ENCODE measurements at places on chromosomes 7 and 10.
A peak's percentile ranks its signal among the peaks of the same experiment; 100 is the strongest.

DNA sequence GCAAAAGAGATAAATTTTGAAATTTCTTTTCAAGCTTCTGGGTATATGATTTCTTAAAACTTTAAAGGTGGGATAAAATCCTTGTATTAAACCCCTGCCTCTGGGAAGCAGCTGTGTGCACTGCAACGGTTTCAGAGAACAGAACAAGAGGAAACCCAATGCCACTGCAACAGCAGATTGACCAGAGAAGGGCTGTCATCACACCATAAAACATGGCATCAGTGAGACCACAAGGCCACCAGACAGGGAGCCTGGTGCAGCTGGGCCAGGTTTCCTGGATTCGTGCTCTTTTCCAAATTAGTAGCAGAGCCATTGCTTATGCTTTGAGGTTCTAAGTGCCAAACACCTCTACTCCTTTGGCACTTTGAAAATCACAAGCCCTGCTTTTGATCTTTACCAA is 152.4 kb downstream of the PRPF18 start:
- no peaks in the 10 kb centered on the region for H3K4me1 ChIP-seq
- H3K27me3 ChIP-seq: no peaks in the 10 kb centered on the region
- no peak overlapping the region for H3K27ac ChIP-seq
- H3K4me3 ChIP-seq: no peak overlapping the region
- H3K36me3 ChIP-seq: peaks cover 48% of the 10 kb centered on the region

DNA sequence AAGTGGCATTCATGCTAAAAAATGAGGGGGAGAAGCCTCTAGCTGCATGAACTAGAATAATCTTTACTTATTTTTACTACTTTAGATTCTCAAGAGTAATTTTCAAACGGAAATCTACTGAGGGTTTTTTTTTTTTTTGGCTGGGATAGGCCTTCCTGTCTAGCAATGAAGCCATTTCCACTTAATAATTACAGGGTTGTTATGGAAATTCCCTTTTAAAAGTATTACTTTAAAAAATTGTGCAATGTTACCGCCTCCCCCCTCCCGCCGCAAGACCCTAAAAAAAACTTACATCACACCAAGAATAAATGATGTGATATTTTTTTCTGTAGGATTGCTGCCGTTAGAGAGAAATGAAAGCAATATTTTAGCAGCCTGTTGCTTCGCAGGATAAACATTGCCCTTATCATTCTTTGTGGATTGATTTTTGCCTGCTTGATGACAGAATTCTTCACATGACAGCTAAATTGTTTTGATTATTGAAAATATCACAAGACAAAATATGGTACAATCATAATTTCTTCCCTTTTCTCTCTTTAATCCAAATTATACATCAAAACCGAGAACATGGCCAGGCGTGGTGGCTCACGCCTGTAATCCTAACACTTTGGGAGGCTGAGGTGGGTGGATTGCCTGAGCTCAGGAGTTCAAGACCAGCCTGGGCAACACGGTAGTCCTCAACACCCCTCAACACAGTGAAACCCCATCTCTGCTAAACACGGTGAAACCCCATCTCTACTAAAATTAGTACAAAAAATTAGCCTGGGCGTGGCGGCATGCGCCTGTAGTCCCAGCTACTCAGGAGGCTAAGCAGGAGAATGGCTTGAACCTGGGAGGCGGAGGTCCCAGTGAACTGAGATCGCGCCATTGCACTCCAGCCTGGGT is 32.8 kb downstream of the ARL4A start:
- no peaks in the 10 kb centered on the region for H3K36me3 ChIP-seq
- no peak for DNase-seq
- no peaks in the 10 kb centered on the region for H3K4me1 ChIP-seq
- H3K27ac ChIP-seq: peak overlapping the region; percentile 63
- no peak overlapping the region for H3K4me3 ChIP-seq
- no peaks in the 10 kb centered on the region for H3K27me3 ChIP-seq

- peaks cover 21% of the 10 kb centered on the region for H3K4me1 ChIP-seq
- peak; percentile 71 for DNase-seq
- peak within 1 kb of the TSS; percentile 86 for H3K27ac ChIP-seq
- H3K4me3 ChIP-seq: peak within 1 kb of the TSS; percentile 86
Observed at GRCh38 chr10:126904818-126905701, at the start of gene DOCK1. DOCK1 (plus strand) TSS chr10:126905428; CDS start chr10:126905518, 90 bp downstream.

DNA sequence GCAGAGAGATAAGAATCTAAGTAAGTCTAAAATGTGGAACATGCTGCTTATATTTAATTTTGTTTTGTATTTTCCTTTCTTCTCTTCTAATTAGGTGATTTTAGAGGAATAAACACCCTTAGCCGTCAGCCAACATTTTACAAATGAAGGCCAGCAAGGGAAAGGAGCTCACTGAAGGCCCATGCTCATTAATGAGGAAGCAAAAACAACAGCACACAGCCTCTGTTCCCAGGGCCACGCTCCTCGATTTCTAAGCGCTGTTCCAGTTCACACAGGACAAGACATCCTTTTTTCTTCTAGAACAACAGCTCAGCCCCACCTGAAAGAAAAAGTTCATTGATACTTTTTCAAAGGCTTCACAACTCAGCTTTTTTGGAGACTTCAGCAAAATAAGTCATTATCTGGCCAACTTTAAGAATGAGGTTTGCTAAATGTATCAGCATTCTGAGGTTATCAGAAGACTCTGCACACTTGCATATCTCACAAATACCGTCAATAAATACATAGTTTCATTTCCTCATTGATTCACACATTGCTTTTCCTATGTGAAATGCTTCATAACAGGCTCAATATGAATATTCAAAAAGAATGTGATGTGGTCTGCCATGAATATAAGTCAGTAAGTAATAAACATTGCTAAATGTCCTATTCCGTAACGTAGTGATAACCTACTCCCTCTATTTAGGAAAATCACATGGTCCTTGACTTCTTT is 34.8 kb upstream of the SFMBT2 start:
- no peak overlapping the region for H3K4me3 ChIP-seq
- no peaks in the 10 kb centered on the region for H3K4me1 ChIP-seq
- H3K36me3 ChIP-seq: no peaks in the 10 kb centered on the region
- peaks cover 10% of the 10 kb centered on the region for H3K27me3 ChIP-seq

DNA sequence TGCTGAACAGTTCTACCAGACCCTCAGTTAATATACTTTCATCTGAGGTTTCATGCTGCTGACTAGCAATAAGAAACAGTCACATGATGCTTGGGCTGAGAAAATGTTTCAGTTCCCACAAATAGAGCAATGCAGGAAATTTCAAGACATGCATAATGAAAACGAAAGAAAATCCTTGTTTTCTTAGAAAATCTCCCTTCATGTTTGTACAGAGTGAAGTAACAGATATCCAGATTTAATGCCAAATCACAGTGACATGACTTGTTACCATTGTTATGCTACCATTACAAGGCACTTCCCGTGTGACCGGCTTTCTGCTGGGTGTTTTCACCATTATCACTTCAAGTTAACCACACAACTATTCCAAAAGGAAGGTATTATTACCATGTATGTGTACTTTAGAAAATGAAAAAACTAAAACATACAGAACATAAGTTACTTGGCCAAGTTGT is 121.7 kb downstream of the DOCK4 start:
- H3K36me3 ChIP-seq: no peaks in the 10 kb centered on the region
- DNase-seq: no peak
- H3K27ac ChIP-seq: no peak overlapping the region
- H3K4me1 ChIP-seq: peaks cover 6% of the 10 kb centered on the region
- no peaks in the 10 kb centered on the region for H3K27me3 ChIP-seq
- no peak overlapping the region for H3K4me3 ChIP-seq

GRCh38 chr7:76364198-76364584 is 5.4 kb upstream of the YWHAG start:
- no peak overlapping the region for H3K4me3 ChIP-seq
- peaks cover 17% of the 10 kb centered on the region for H3K4me1 ChIP-seq
- no peaks in the 10 kb centered on the region for H3K36me3 ChIP-seq
- H3K27ac ChIP-seq: peak overlapping the region; percentile 75
- H3K27me3 ChIP-seq: no peaks in the 10 kb centered on the region

DNA sequence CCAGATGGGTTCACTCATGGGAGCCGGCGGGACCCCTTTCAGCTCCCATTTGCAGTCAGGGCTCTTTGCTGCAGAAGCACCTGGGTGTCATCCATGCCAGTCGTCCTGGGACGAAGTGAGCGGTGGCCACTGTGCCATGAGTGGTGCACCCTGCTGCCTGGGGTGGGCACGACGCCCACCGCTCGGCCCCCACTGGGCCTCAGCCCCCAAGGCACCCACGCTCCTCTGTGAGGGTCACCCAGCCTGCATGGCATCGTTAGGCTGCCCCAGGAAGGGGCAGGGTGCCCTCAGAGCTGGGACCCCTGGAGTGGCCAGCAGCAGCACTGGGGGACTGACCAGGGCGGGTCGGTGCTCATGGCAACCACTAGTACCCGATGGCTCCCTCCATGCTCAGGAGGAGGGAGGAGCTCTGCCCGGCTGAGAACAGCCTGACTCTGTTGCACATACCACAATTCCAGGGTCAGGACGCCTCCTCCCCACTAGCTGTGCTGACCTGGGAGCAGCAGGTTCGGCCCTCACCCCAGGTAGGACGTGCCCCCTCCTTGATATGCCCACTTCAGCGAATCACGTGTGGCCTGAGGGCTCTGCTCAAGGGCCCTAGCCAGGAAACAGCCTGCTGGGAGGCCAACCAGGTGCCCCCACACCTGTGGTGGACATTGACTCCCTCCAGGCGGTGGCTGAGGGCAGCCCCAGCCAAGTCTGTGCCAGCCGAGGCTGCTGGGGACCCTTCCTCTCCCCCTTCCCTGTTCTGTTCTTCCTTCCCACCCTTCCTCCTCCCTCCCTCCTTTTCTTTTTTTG is 28.5 kb upstream of the CFAP46 start:
- H3K36me3 ChIP-seq: no peaks in the 10 kb centered on the region
- DNase-seq: peak; percentile 51
- H3K4me1 ChIP-seq: no peaks in the 10 kb centered on the region
- no peak overlapping the region for H3K27ac ChIP-seq
- H3K4me3 ChIP-seq: no peak overlapping the region

- no peak overlapping the region for H3K27ac ChIP-seq
- DNase-seq: no peak
- no peaks in the 10 kb centered on the region for H3K27me3 ChIP-seq
- H3K36me3 ChIP-seq: no peaks in the 10 kb centered on the region
- H3K4me3 ChIP-seq: no peak overlapping the region
- H3K4me1 ChIP-seq: no peaks in the 10 kb centered on the region
Observed at GRCh38 chr10:60208676-60209269, 180.9 kb downstream of the ANK3 start.

GRCh38 chr7:112225006-112225405 is 18.5 kb downstream of the ZNF277 start:
- H3K36me3 ChIP-seq: no peaks in the 10 kb centered on the region
- peaks cover 3% of the 10 kb centered on the region for H3K4me1 ChIP-seq
- H3K4me3 ChIP-seq: no peak overlapping the region
- no peak for DNase-seq

GRCh38 chr10:126465771-126466170 is 77.5 kb upstream of the ADAM12 start:
- no peaks in the 10 kb centered on the region for H3K4me1 ChIP-seq
- no peaks in the 10 kb centered on the region for H3K27me3 ChIP-seq
- DNase-seq: no peak
- no peaks in the 10 kb centered on the region for H3K36me3 ChIP-seq
- H3K27ac ChIP-seq: no peak overlapping the region

- H3K36me3 ChIP-seq: peaks cover 42% of the 10 kb centered on the region
- no peaks in the 10 kb centered on the region for H3K27me3 ChIP-seq
- H3K27ac ChIP-seq: no peak overlapping the region
- peaks cover 14% of the 10 kb centered on the region for H3K4me1 ChIP-seq
Observed at GRCh38 chr7:93146036-93146435, 2.1 kb downstream of the SAMD9L start.

DNA sequence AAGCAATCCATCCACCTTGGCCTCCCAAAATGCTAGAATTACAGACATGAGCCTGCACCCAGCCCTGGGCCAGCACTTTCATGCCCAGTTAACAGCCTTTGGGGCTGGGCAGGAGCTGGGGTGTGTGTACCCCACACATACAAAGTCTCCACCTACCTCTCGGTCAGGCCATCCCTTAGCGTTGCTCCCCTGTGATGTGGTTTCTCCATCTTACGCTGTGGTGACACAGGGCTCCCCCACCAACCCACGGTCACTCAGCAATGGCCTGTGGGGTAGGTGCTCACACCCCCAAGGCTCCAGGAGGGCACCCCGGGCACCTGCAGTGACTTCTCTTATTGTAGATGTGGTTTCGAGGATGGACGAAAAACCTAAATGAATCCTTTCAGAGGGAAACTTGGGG is 58.8 kb downstream of the ASB13 start:
- no peaks in the 10 kb centered on the region for H3K36me3 ChIP-seq
- H3K4me3 ChIP-seq: no peak overlapping the region
- peak overlapping the region; percentile 88 for H3K27ac ChIP-seq

DNA sequence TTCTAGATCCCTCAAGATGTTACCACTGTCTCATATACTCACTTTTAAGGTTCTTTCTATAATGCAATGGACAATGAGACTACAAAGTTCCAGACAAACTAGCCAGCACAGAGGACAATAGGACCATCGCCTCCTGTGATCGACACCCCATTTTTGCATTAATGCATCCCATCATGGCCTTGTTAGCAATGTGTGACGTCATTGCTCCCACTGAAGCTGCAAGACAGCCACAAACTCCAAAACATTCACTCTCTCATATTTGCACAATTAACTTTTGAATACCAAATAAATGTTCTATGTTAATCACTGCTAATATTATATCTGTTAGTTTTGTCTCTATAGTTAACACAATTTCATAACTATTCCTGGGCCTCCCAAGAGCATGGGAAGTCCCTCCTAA is 88.8 kb upstream of the TMEM72 start:
- H3K4me1 ChIP-seq: no peaks in the 10 kb centered on the region
- H3K4me3 ChIP-seq: no peak overlapping the region
- no peaks in the 10 kb centered on the region for H3K27me3 ChIP-seq
- H3K36me3 ChIP-seq: no peaks in the 10 kb centered on the region
- H3K27ac ChIP-seq: no peak overlapping the region
- no peak for DNase-seq

GRCh38 chr7:93198472-93198871 is 27.8 kb downstream of the HEPACAM2 start:
- DNase-seq: no peak
- H3K4me1 ChIP-seq: no peaks in the 10 kb centered on the region
- H3K27me3 ChIP-seq: no peaks in the 10 kb centered on the region

DNA sequence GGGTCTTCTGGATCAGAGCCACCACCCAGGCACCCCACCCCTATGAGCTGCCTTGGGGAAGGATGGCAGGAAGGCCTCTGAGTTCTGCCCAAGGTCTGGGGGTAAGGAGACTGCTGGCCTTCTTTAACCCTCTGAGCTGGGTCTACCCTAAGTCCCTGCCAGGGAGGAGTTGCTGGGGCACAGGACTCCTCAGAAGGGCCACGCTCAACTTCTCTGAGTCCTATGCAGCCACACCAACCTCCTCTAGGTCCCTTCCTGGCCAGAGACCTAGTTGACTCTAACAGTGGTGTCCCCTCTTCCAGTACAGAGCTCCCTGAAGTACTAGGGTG is 2.6 kb upstream of the NEURL1 start:
- H3K36me3 ChIP-seq: no peaks in the 10 kb centered on the region
- H3K4me3 ChIP-seq: no peak overlapping the region
- no peaks in the 10 kb centered on the region for H3K27me3 ChIP-seq
- DNase-seq: no peak

All from tibial artery (tissue), 4 donors.